ENCODE measurements at places on chromosomes 7 and 10. TPM values are rescaled to one million over a fixed set of nuclear protein-coding genes. Genes with fewer than 3 reads are reported as not detected.

DNA sequence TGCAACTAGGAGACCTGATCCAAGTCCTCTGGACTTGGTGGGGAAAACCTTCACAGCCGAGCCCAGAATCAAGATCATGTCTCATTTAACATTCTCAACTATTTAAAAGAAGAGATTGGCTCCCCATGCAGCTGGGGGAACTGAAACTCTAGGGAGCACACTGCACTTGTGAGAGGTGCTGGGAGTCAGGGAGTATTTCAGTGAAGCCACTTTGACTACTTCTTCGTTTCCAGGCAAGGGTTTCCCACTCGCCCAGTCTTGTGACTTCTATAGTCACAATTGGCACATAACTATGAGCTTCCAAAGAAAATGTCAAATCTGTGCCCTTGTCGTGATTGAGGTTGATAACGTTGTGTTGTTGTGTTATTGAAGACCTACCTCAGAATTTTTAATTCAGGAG is 62.9 kb downstream of the AKR1B1 start:
- no peaks in the 10 kb centered on the region for H3K36me3 ChIP-seq
- DNase-seq = no peak
- no peak overlapping the region for H3K27ac ChIP-seq
- no peaks in the 10 kb centered on the region for H3K27me3 ChIP-seq
- no peak overlapping the region for H3K4me3 ChIP-seq
- H3K4me1 ChIP-seq = no peaks in the 10 kb centered on the region

DNA sequence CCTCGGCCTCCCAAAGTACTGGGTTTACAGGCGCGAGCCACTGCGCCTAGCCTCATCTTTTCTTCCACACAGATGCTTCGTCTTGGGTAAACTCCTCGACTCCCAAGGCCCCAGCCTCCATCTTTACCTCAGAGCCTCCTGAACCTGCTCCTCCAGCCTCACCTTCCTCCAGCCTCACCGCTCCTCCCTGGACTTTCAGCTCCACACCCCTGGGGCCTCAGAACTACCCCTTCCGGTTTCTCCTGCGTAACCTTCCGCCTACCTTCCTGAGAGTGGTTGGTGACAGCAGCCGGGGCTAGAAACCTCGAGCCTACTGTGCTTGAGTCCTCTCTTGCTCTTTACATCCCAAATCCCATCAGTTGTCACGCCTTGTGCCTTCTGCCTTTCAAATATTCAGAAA is 45.8 kb downstream of the FKBP6 start:
- no peaks in the 10 kb centered on the region for H3K36me3 ChIP-seq
- no peak overlapping the region for H3K27ac ChIP-seq
- no peaks in the 10 kb centered on the region for H3K27me3 ChIP-seq
- H3K4me3 ChIP-seq = no peak overlapping the region
- DNase-seq = no peak

The HOXA6 gene
- total RNA-seq = not detected

DNA sequence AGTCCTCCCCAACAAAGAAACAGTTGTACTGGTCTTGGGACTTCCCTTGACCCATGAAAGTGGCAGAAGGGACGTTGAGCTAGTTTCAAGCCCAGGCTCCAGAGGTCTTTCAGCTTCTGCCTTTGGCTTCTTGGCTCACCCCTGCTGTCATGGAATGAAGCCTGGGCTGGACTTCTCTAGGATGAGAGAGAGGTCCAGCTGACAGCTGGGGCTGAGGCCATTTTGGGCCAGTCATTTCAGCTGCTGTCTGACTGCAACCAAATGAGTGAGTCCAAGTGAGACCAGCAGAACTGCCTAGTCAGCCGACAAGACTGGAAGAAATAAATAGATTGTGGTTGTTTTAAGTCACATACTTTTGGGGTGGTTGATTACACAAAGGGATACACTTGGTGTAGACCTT is 76.6 kb downstream of the TMEM178B start:
- peak; percentile 16 for DNase-seq
- no peak overlapping the region for H3K4me3 ChIP-seq
- H3K27ac ChIP-seq = no peak overlapping the region
- H3K27me3 ChIP-seq = no peaks in the 10 kb centered on the region

DNA sequence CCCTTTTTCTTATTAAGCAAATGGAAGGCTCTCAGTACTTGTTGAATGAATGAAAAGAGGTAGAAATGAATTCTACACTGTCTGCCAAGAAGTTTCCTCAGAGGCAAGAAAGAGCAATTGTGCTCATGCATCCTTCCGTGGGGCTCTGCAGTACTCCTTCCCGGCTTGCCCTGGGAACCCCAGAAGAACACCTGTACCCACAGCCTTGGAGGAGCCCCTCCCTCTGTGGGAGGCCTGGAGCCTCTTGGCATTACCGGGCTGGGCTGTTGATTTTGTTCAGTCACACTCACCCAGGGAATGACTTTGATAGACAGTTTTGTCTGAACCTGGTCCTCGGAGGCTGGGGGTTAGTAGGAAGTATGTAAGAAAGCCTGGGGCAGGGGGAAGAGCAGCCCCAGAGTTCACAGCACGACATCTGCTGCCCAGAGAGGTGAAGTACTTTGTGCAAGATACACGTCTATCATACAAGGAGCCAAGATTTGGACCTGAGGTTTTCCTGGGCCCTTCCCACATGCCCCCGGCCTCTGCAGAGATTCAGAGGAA is 134.8 kb upstream of the GDF10 start:
- no peak overlapping the region for H3K27ac ChIP-seq
- no peaks in the 10 kb centered on the region for H3K27me3 ChIP-seq

DNA sequence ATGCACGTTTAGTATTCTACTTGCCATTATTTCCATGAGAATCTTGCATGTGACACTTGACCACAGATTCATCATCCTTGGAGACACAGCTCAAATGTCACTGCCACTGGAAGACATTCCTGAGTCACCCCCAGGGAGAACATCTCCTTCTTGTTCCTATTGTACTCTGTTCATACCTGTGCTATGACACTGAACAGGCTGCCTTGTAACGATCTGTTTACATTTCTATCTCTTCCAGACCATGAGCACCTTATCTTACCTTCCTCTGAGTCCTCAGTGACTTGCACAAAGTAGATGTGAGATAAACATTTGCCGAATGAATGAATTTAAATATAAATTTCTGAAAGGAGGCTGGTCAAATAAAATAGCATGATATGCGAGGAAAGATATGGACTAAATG is 331.9 kb upstream of the LRRN3 start:
- H3K4me3 ChIP-seq = no peak overlapping the region
- H3K27me3 ChIP-seq = no peaks in the 10 kb centered on the region
- DNase-seq = no peak
- no peaks in the 10 kb centered on the region for H3K36me3 ChIP-seq

- DNase-seq = no peak
- peaks cover 20% of the 10 kb centered on the region for H3K36me3 ChIP-seq
- H3K4me3 ChIP-seq = no peak overlapping the region
- no peaks in the 10 kb centered on the region for H3K27me3 ChIP-seq
Measured at GRCh38 chr10:80156216-80156615, 23.7 kb downstream of the PLAC9 start.

- no peak overlapping the region for H3K4me3 ChIP-seq
- H3K27me3 ChIP-seq = no peaks in the 10 kb centered on the region
Measured at GRCh38 chr10:10045765-10046028, 972.0 kb upstream of the CELF2 start.

DNA sequence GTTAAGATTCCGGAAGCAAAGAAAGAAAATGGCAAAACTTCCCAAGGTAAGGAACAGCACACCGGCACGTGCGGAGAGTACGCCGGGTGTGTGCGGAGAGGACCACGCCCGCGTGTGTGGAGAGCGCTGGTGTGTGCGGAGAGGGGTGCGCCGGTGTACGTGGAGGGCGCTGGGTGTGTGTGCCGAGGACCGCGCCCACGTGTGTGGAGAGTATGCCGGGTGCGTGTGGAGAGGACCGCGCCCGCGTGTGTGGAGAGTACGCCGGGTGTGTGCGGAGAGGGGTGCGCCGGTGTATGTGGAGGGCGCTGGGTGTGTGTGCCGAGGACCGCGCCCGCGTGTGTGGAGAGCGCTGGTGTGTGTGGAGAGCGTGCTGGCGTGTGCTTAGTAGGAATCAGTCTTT is 48.6 kb upstream of the DPYSL4 start:
- H3K4me1 ChIP-seq = peaks cover 3% of the 10 kb centered on the region
- H3K27me3 ChIP-seq = no peaks in the 10 kb centered on the region
- H3K36me3 ChIP-seq = no peaks in the 10 kb centered on the region
- H3K27ac ChIP-seq = no peak overlapping the region
- H3K4me3 ChIP-seq = no peak overlapping the region
- DNase-seq = no peak

DNA sequence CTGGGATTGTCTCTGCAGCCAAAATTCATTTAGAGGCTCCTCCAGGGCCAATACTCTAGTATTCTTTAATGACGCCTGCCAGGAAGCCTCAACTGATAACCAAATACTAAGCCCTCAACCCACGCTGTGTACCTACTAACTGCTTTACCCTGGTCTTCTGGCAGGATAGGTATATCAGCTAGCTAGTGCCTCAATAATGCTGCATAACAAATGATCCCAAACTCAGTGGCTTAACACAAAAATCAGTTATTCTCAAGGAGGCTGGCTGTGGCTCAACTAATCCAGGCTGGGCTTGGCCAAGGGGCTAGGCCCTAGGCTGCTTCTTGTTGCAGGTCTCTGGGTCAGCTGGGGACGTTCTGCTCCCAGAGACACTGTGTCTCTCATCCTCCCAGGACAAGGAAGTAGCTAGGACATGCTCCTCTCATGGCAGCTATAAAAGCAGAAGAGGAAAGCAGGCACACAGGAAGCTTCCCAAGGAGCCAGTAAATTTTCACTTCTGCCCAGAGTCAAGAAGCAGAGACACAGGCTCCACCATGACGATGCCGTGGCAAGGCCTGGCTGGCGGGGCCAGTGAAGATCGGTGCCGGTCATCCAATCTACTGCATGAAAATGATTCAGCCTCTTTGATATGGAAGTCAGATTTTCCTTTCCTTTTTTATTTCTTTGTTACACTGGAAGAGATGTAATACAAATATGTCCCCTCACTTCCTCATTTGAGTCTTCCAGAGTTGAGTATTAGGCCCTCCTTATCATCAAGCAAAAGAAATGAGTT is 28.6 kb upstream of the COL13A1 start:
- H3K4me1 ChIP-seq = peaks cover 6% of the 10 kb centered on the region
- H3K36me3 ChIP-seq = no peaks in the 10 kb centered on the region
- no peak overlapping the region for H3K4me3 ChIP-seq
- no peak overlapping the region for H3K27ac ChIP-seq

GRCh38 chr10:53357587-53357986 is 585.0 kb upstream of the MBL2 start:
- H3K4me3 ChIP-seq = no peak overlapping the region
- H3K27me3 ChIP-seq = no peaks in the 10 kb centered on the region
- no peaks in the 10 kb centered on the region for H3K36me3 ChIP-seq
- DNase-seq = no peak

GRCh38 chr10:43091846-43092245 is 15.0 kb downstream of the RET start:
- no peaks in the 10 kb centered on the region for H3K36me3 ChIP-seq
- no peak for DNase-seq
- no peak overlapping the region for H3K4me3 ChIP-seq
- no peak overlapping the region for H3K27ac ChIP-seq

The DYNC1I1 gene
- total RNA-seq = 0.58 TPM

- DNase-seq = no peak
- no peak overlapping the region for H3K27ac ChIP-seq
- H3K4me1 ChIP-seq = no peaks in the 10 kb centered on the region
- no peaks in the 10 kb centered on the region for H3K36me3 ChIP-seq
- H3K4me3 ChIP-seq = no peak overlapping the region
Measured at GRCh38 chr10:32771217-32771616, 186.8 kb downstream of the ITGB1 start.

GRCh38 chr10:114401195-114401791 is 3.0 kb downstream of the AFAP1L2 start:
- H3K36me3 ChIP-seq = no peaks in the 10 kb centered on the region
- H3K4me3 ChIP-seq = no peak overlapping the region
- H3K4me1 ChIP-seq = no peaks in the 10 kb centered on the region
- no peak overlapping the region for H3K27ac ChIP-seq

DNA sequence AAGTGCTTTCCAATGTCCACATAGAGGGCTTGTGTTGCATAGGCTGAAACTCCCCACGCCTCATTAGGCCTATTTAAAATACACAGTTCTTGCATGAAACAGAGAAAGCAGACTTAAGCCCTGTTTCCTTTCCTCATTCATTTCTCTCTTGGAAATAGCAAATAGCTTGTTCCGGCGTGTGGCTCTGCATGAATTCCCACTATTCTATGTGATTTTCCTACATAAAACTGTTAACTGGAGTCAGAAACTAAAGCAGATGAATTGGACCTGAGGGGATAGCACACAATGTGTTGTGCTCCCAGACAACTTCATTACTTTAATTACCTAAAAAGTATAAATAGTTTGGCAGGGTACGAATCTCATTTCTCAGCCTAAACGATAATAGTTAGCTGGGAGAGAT is 981.5 kb downstream of the SORCS1 start:
- no peak overlapping the region for H3K4me3 ChIP-seq
- H3K27me3 ChIP-seq = no peaks in the 10 kb centered on the region
- no peak for DNase-seq
- no peaks in the 10 kb centered on the region for H3K36me3 ChIP-seq

The CYP3A4 gene
- not detected for total RNA-seq

GRCh38 chr10:47151920-47152319 is 148.1 kb upstream of the GDF10 start:
- no peaks in the 10 kb centered on the region for H3K4me1 ChIP-seq
- H3K27me3 ChIP-seq = no peaks in the 10 kb centered on the region

The LEP gene
- not detected for total RNA-seq

DNA sequence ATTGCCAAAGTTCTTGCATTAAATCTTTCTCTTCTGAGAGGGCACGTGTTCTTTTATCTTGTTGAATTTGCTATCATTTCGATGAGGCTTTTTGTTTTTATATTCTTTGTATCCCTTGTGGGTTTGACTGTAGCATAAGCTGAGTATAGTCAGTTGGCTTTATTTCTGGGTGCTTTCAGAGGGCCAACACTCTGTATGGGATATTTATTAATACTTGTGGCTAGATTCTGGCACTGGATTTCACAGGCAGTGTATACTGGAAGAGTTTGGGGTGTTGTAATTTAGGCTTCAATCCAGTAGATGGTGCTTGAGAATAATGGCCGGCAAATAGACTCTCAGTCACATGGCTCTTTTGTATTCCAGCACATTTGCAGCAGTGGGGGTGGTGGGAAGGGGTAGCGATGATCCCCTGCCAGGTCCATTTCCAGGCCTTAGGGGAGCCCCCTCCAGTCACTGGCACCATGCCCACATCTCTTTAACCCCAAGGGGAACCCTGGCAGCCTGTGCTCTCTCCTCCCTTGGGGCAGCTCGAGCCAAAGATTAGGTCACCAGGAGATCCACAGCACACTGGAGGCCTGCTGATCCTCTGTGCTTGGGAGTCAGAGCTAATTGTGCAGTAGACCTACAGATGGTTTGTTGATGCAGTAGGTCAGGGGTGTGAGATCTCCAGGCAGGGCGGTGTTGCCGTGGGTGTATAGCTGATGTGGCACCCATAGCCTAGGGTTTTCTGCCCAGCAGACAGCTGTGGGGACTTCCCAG is 81.8 kb downstream of the PTPN20 start:
- no peaks in the 10 kb centered on the region for H3K27me3 ChIP-seq
- no peak for DNase-seq
- H3K36me3 ChIP-seq = no peaks in the 10 kb centered on the region
